ENCODE measurements at places on chromosomes 2 and 18.

- no peak for DNase-seq
Measured at GRCh38 chr18:5961828-5962150, 66.5 kb upstream of the TMEM200C start.

- DNase-seq: no peak
Measured at GRCh38 chr2:4693266-4693665, 989.9 kb downstream of the DCDC2C start.

DNA sequence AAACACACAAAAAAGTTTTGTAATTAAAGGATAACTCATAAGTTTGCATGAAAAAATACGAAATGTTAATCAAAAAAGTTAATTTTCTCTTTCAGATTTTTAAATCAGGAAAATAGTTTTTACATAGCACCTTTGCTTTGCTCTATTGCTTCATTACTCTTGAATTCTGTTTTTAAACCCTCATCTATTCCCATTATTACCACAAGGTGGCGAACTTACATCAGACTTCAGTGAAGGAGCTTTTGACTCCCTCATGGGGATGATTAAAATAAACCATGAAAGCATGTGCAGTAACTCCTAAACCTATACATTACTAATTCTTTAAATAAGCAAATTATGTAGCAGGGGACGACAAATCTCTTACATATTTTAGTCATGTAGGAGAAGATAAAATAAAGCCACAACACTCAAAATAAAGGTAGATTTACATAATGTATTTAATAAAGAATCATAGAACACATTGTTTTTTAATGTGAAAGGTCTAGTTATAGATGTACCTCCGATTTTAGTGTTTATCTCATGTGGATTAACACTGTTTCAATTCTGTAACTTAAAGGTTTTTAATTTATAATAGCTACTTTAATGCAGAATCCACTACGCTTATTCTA lies 105.2 kb downstream of the NETO1 start:
- DNase-seq: no peak

DNA sequence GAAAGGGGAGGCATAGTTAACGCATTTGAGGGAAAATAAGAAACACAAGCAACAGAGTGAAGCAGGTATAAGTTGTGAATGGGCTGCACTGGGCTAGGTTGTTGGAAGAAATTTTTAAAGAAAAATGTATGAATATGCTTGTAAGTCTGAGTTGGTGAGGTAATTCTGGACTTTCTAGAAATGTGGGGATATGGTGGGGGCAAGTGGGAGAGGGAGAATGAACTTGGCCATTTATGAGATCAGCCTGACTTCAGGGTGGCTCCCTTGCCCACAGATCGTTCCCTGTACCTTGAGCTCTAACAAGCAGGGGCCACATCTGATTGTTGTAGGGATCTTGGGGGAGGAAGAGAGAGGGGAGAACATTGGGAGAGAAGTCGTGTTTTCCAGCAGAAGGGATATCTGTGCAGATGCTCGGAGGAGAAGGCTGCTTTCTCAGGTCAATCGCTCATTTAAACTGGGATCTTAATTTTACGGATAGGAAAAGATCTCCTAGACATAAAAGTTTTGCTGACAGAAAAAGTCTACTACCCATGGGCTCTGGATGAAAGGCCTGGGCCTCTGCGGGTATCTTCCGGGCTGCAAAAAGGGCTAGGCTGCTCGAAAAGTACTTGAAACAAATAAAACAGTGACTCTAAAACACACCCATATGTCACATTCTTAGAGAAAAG lies 42.5 kb upstream of the FZD5 start:
- DNase-seq: no peak

DNA sequence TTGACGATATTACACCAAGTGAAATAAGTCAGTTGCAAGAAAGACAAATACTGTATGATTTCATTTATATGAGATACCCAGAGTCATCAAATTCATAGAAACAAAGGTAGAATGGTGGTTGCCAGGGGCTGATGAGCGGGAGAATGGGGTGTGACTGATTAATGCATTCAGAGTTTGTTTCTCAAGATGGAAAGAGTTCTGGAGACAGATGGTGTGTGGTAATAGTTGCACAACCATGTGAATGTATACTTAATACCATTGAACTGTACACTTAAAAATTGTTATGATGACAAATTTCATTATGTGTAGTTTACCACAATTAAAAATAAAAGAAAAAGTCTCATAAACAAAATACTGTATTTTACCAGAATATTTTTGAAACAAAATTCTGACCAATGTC lies 117.3 kb downstream of the PIGN start:
- DNase-seq: no peak

DNA sequence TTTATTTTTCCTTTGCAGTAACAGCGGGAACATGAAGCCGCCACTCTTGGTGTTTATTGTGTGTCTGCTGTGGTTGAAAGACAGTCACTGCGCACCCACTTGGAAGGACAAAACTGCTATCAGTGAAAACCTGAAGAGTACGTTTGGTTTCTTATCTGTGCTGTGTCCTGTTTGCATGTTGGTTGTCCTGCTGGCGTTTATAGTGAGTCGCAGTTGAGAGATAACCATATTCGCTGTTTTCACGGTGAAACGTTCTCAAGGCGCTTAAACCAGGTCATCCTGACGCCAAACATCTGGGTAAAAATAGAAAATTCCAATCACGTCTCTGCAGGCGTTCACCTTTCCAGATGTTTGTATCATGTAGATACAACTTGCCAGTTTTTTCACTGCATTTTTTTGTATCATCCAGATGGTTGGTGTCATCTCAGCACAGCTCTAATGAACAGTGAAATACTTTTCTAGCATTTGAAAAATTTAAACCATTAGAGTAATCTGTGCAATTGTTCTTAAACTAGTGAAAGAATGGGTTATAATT lies 21.2 kb downstream of the CLUL1 start:
- DNase-seq: no peak

GRCh38 chr2:205837663-205838062 lies 155.4 kb downstream of the NRP2 start:
- no peak for DNase-seq

DNA sequence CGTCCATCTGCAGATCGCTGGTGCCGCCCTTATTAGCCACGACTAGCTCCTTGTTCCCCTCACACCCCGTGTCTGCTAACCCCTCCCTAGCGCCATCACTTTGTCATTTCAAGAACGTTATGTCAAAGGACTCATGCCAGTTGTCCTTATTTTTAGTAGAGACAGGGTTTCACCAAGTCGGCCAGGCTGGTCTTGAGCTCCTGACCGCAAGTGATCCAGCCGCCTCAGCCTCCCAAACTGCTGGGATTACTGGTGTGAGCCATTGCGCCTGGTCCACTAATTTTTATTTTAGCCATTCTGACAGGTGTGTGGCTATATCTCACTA lies 138.9 kb upstream of the HDAC4 start:
- no peak for DNase-seq

DNA sequence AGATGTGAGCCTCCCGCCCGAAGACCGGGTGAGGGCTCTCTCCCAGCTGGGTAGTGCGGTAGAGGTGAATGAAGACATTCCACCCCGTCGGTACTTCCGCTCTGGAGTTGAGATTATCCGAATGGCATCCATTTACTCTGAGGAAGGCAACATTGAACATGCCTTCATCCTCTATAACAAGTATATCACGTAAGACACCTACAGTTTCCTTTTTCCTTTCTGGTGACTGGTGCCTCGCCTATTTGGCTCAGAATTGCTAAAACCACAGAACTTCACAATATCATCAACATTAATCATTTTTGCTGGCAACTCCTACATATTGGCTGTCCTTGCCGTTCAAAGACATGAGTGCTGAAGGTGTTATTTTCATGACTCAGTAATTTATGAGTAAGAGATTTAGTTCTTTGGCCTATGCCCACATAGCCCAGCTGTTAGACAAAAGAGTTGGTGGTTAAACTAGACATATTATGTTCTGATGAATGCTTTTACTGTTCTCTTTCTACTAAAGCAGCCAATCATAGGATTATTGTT lies 2.2 kb downstream of the STAMBP start:
- no peak for DNase-seq

- no peak for DNase-seq
Measured at GRCh38 chr2:85504778-85505261, 34.1 kb upstream of the MAT2A start.

DNA sequence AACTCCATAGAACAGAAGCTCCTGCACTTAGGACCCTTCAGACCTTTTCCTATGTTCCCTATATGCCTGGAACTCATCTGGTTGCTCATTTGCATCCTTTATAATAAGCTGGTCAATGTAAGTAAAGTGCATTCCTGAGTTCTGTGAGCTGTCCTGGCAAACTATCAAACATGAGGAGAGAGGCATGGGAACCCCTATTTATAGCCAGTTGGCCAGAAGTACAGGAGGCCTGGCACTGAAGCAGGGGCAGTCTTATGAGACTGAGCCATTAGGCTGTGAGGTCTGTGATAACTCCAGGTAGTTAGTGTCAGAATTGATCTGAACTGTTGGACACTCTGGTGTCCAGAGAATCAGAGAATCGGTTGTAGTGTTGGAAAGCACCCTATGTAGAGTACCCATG lies 88.4 kb downstream of the EHD3 start:
- DNase-seq: no peak

GRCh38 chr18:63859781-63860475 lies 27.6 kb upstream of the SERPINB2 start:
- no peak for DNase-seq

DNA sequence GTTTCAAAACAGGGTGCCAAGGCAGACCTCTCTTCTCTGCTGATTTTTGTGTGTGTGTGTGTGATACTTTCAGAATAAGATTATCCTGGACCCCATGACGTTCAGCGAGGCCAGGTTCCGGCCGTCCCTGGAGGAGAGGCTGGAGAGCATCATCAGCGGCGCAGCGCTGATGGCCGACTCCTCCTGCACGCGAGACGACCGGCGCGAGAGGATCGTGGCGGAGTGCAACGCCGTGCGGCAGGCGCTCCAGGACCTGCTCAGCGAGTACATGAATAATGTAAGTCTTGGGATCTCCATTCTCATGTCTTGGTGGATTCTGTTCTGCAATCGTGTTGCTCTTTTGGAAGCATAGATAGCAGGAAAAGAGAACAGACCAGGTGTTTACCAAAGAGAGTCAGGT lies 395.0 kb downstream of the LRRTM1 start:
- no peak for DNase-seq

All from activated naive CD4-positive, alpha-beta T cell treated with anti-CD3 and anti-CD28 coated beads, Interleukin-2, amount 10 ng/mL, durations not matched to agents 7 days and 5 days (primary cell).